ENCODE measurements at places on chromosomes 6 and 20.

GRCh38 chr6:14288910-14289309 lies 171.3 kb downstream of the CD83 start:
- no peak for DNase-seq

DNA sequence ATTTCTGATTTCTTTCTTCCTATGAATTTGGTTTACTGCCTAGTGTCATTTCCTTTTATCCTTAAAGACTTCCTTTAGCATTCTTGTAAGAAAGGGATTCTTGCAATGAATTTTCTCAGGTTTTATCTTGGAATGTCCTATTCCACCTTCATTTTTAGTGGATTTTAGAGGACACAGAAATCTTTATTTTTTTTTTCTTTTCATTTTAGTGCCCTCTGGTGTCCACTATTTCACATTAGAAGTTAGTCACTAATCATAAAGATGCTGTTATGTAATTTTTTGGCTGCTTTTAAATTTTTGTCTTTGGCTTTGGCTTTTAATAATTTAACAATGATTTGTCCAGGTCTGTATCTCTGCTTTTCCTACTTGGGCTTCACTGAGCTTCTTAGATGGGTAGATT lies 28.1 kb downstream of the LMBRD1 start:
- DNase-seq = no peak

DNA sequence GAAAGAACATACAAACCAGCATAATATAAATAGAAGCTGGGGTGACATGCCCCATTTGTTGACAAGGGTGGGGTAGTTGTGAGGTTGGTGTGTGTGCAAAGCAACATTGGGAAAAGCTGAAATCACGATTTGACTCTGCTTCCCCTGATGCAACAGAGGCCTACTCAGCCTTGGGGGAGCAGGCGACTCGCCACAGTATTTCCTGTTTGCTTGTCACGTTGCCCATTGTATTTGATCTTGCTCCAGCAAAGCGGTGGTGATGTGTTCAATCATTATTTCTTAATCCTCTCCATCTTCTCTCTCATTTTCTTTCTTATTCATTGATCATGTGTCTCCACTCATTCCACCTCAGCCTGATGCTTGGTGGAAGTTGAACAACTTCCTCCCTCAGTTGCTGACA lies 165.8 kb upstream of the CITED2 start:
- DNase-seq = no peak

DNA sequence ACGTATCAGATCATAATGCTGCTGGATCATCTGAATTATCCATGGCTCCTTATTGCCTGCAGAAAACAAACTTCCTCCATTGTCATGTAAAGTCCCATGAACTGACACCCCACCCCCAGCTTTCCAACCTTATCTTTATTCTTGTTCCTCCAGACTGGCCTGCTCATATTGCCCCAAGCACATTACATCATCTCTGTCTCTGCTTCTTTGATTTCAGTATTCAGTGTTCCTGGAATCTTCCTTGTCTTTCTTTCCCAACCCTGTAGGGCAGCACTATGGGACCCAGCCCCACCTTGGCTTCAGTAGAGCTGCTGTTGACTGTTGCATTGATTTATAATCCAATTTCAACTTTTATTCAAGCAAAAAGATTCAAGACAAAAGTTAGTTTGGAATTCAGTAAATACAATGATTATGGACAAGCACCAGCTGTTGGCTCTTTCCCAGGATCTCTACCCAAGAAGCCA lies 187.5 kb upstream of the ECI2 start:
- no peak for DNase-seq

DNA sequence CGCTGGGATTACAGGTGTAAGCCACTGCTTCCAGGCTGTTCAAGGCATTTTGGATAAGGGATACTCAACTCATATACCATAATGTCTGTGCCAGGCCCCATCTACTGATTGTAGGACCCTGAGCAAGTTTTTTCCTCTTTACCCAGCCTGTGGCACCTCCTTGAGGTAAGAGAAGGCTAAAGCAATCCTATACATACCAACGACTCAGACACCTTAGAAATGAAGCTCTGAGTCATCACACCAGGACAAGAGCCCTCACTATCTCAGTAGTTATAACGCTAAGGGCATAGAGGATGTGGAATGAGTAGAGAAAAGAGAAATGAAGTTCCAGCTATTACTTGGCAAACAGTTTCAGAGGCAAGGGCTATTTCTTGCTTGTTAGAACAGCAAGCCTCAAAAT lies 16.9 kb downstream of the NDRG3 start:
- no peak for DNase-seq

- DNase-seq = no peak
Measured at GRCh38 chr20:12156252-12156651, 238.6 kb downstream of the BTBD3 start.

DNA sequence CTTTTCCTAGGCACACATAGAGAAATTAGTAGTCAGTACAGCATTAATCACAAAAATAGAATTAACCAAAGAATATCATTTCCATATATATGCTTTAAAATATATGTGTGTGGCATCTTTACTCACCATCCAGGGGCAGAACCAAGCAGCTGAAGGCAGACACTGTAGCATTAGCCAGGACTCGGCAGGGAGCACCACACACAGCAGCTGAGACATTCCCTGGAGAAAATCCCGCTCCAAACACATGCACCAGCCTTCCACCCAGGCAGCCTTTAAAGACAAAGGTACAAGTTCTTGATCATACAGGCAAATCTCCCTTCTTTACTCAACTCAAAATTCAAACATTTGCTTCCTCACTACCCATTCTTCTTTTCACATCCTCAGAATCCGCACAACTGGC lies 64.7 kb downstream of the PKHD1 start:
- no peak for DNase-seq

- no peak for DNase-seq
Measured at GRCh38 chr6:130322673-130323268, 43.0 kb upstream of the TMEM200A start.

GRCh38 chr20:36153736-36154699 lies 522 bp upstream of the EPB41L1 start:
- no peak for DNase-seq

DNA sequence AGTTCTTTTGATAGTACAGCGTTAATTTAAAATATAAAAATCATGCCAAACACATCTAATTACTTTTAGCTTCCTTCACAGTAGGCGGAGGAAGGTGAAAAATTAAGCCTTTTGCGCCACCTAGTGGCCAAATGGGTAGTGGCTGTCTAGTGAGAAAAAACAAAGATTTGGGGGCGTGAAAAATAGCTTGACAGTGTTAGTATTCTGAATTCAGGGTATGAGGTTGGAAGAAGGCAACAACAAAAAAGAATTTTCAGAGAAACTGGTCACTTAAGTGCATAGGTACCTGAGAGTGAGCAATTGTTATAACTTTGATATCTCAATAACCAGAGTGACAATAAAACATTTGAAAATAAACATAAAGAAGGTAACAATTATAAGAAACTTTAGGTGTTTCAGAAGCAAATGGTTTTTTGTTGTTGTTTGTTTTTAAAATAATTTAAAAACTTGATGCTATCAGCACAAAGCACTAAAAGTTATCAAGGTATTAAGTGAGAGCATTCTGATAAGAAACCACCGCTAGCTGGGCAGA lies 14.3 kb downstream of the PSMB9 start:
- no peak for DNase-seq

DNA sequence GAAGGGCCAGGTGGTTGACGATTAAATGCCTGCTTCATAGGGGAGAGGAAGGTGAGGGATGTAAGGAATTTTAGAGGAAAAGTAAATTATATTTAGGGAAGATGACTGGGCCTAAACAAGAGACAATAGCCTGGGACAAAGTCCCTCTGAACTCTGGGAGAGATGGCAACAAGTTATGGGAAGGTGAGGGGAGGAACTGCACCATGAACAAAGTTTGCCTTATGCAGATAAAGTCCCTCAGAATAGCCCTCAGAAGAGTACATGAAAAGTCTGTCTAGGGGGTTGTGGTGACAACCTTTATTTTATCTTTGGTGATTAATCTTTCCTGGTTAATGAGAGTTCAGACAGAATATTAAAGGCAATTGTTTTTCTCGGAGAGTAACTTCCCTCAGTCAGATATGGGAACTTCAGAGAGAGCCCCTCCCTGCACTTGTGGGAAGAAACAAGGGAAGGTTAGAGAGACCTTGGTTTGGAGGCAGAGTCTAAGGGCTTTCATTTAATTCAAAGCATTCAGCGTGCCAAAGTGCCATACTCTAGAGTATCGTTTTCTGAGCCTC lies 27.1 kb upstream of the FAM217A start:
- DNase-seq = no peak

- DNase-seq = no peak
Measured at GRCh38 chr6:104625536-104625935, 234.2 kb downstream of the HACE1 start.

- no peak for DNase-seq
Measured at GRCh38 chr6:131040866-131041265, 22.2 kb downstream of the EPB41L2 start.

DNA sequence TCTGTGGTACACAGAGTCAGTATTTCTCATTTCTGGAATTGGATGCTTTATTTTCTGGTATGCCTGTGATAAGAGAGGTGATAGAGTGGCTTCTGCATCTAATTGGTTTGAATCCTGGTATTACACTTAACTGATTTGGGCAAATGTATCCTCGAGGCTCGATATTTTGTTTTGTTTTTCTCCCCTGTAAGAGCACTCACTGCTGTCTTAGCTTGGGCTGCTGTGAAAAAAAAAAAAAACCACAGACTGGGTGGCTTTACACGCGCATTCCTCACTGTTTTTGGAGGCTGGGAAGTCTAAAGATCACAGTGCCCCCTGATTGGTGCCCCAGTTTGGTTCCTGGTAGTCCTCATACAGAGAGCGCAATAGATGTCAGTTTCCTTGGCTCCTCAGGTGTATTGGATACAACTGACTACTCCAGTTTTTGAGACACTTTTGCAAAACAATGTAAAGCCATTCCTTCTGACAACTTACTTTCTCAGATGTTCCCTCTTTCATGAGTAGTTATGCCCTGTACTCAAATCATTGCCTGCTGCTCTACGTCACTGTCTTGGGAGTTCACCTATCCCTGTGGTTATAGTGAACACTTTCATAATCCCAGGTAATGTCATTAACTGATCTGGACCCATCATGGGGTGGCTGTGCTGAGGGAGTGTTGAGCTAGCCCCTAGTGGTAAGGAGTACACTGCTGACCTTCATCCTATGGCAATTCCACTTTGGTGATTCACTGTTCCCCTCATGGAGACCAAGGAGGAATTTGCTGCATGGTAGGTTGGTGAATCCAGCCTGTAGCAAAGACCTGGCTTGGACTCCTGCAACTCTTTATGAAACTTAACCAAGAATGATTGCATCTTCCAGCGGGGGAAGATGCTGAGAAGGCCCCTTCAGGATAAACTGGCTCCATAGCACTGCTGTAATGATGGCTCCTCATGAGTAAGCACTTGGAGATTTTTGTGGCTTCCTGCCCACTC lies 3.5 kb upstream of the ACAT2 start:
- no peak for DNase-seq

GRCh38 chr20:62186887-62187866 lies 4.3 kb downstream of the MTG2 start:
- no peak for DNase-seq

- DNase-seq = no peak
Measured at GRCh38 chr20:56392881-56393482, 537 bp downstream of the CSTF1 start.

- DNase-seq = no peak
Measured at GRCh38 chr6:45419571-45420082, 41.9 kb upstream of the SUPT3H start.

DNA sequence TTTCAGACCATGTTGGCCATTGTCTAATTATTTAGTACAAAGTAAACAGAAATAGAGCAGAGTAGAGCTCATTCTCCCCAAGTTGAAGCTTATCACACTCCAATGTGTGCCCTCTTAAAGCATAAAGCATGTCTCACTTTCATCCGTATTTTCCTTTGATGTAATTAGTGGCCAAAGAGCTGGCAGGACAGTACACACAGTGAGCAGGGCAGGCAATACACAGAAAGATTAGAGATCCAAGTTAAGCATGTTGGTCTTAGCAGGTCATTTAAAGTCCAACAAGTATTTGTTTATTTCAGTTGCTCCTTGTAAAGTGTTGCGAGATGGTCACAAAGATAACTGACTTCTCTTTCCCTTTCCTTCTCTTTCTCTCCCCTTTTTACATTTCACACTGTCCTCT lies 47.2 kb downstream of the RFX6 start:
- DNase-seq = no peak

DNA sequence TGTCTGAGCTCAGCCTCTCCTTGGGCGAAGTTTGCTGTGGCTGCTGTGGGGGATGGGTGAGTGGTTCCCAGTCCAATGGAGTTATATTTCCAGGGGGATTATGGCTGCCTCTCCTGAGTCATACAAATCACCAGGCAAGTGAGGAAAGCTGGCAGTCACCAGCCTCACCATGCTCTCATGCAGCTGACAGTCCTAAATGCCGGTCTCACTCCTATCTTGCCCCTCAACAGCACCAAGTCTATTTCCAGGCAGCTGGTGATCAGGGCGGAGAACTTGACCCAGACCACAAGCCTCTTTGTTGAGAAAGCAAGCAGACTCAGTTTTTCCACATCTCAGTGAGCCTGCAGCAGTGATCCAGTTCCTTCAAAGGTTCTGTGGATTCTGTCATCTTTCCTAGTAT lies 98.9 kb downstream of the TBC1D32 start:
- DNase-seq = no peak

- no peak for DNase-seq
Measured at GRCh38 chr20:62753626-62754025, 42.6 kb upstream of the MRGBP start.

DNA sequence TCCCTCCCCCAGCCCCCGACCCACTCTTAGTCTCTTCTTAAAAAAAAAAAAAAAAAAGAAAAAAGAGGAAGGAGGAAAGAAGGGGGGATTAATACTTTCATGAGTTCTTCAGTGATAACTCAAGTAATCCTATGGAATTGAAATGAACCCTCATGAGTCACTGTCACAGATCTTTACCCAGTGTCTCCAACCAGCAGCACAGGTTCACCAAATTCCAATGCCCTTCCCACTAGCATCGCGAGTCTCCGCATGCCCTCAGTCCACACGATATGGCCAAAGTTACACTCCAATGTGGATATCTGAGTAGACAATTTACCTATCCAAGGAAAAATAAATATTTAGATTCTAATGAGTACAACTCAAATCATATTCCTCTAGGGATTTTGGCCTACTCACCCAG lies 74.5 kb downstream of the MDN1 start:
- no peak for DNase-seq

- DNase-seq = no peak
Measured at GRCh38 chr6:8941577-8941976, 506.2 kb upstream of the SLC35B3 start.

DNA sequence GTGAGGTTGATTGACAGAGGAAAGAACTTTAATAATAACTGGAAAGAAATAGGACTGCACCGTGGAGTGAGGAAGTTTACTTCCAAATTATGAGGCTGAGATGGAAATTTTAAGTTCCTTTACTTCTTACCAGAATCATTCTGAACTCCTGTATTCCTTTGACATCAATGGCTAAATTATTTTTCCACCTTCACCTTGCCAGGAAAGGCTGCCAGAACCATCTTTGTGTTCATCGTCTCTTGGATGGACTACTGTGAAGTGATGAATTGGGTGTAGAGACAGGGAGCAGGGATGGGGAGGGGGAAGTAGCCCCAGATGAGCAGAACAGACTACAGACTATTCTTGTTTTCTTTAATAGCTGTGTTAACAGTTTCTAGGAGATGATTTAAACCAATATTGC lies 102.1 kb upstream of the CEP162 start:
- DNase-seq = no peak

Measured in cortex of kidney (tissue), 1 donor.